OCI-M1 (cell line): ENCODE measurements at places on chromosomes 13 and 19.

GRCh38 chr19:35486268-35486708 is 4.0 kb downstream of the KRTDAP start:
- no peak for DNase-seq

DNA sequence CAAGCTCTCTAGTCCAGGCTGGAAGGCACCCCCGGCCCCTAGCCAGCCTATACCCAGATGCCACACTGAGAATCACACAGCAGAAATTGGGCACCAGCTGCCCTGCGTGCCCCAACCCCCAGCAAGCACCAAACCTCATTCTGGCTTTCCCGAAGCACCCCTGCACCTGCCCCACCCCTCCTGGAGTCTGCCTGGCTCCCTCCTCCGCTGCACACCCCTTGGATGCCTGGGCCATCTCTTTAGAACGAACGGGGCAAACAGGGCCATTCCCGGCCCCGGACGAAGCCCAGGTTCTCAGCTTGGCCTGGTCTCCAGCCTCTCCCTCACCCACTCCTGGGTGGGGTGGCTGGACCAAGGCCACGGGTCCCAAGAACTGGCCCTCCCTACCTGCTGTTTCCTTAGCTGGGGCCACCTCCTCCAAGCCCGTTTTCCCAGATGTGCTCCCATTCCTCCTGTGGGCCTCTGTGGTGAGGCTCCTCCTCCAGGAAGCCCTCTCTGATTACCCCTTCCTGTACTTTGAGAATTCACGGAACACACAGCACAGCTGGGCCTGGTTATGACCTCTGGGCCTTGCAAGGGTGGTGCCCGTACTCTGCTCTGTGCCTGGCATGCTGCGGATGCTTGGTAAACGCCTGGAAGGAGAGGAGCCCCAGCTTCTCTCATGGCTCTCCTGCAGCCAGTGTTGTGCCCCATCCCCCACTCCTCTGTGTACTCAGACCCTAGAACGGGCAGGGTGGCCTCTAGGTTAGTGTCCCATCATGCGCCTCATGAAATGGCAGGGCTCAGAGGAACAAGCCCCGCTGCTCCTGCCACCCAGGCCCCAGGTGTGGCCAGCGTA is 21.4 kb downstream of the CEBPG start:
- no peak for DNase-seq

- DNase-seq = no peak
Observed at GRCh38 chr13:39353988-39354387, 249.0 kb downstream of the LHFPL6 start.

- no peak for DNase-seq
Observed at GRCh38 chr13:110458594-110459365, 102.7 kb downstream of the RAB20 start.

GRCh38 chr13:29593605-29594297 is 1.7 kb downstream of the SLC7A1 start:
- peak; percentile 25 for DNase-seq

DNA sequence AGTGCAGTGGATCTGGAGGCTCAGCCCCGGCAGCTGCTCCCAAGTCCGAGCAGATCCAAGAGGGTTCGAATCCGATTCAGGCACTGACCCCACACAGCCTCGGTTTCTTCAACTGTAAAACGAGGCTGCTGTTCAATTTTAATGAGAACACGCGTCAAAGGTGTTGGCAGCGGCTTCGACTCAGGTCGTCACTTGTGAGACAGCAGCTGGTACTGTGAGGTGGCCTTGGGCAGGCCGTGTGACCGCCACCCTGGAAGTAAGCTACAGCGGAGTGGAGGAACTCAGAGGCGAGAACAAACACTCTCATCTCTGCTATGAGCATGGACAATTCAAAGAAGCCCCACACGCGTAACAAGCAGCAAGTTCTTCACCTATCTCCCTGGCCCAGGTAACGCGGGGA is 9.7 kb downstream of the MAP2K2 start:
- DNase-seq = no peak

DNA sequence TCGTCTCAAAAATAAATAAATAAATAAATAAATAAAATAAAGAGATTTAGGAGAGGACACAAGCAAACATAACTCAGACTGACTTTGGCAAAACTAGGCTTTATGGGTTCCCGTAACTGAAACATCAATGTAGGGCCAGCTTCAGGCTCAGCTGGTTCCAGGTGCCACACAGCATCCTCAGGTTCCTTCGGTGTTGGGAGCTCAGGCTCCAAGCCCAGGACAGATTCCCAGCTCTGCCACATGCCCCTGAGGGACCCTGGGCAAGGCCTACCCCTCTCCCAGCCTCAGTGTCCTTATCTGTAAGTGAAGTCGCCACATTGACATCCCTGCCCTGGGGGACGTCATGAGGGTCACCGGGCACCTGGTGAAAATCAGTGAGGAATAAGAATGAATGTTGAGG is 18.7 kb downstream of the MISP start:
- DNase-seq = no peak

DNA sequence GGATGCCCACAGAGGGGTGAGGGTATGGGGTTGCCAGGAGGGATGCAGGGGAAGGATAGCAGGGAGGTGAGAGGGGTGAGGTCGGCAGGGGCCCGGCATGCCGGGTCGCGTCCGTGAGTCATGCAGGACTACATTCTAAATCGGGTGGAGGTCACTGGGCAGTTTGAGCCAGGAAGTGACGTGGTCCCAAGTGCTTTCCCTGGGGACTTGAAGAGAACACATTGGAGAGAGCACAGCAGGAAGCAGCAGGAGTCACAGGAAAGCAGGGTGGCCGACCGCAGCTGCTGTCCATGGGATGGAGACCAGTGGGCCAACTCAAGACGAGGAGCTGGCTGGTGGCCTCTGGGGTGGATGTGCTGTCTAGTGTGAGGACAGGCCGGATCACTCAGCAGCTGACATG is 92.0 kb upstream of the WASF3 start:
- DNase-seq = no peak

DNA sequence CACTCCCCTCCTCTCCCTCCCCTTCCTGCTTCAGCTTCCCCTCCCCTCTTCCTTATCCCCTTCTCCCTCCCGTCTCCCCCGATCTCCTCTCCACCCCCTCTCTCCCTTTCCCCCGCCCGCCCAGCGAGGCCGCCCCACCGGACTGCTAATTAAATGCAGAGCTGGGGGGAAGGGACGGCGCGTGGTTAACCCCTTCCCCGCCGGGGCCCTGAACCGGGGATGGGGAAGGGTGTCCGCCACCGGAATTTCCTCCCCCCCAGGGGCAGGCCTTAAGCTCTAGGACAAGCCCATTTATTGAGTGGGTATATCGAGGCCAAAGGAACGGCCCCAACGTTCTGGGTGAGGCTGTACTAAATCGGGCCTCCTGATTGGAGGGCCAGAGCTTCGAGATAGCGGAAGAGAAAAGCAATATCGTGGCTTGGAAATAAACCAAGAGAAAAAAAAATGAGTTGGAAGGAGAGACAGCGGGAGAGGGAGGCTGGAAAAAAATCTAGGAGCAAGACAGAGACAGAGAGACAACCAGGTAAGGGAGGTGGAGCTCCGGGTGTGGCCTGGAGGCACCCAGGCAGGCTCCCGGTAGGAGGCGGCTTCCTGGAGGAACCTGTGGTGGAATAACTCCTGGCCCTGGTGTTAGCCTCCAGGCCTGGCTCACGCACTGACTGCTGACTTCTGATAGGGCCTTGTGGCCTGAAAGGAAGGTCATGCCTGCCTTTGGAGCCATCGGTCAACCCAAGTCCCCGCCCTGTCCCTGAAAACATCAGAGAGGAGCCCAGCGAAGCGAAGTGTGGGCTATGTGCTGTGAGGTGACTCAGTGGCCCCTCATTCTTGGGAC is 11.6 kb upstream of the JUND start:
- peak; percentile 95 for DNase-seq

DNA sequence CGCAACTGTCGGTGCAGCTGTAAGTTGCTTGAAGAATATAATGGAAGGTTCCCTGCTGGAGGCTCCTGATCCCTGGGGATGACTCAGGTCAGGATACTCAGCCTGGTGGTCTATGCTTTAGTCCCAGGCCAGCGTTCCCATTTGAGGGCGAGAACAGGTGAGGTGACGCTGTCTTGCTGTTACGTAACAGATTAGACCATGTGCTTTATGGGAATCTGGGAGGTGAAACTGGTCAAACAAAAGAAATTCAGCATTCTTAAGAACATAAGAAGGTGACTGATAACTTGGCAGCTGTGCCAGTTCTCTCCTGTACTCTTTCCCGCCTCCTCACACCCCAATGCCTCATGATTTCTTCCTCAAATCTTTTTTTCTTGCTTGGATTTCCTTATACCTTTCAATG is at the start of gene CXCL17:
CXCL17 (minus strand) TSS at position 114 of the 400 bp plus-strand sequence. CDS start 114 bp downstream, outside the sequence.
- no peak for DNase-seq

GRCh38 chr13:80336776-80337287 is 4.1 kb downstream of the SPRY2 start:
- no peak for DNase-seq

- no peak for DNase-seq
Observed at GRCh38 chr19:977058-977464, 7.1 kb upstream of the WDR18 start.

DNA sequence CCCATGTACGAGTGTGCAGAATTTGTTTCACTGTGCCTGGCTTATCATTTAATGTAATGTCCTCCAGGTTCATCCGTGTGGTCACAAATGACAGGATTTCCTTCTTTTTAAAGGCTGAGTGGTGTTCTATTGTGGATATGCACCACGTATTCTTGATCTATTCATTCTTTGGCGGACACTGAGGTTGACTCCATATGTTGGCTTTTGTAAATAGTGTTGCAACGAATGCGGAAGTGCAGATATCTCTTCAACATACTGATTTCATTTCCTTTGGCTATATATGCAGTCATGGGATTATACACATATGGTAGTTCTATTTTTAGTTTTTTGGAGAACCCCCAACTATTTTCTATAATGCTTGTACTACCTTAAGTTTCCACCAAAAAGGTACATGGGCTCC is 13.0 kb downstream of the OR7A5 start:
- peak; percentile 71 for DNase-seq

DNA sequence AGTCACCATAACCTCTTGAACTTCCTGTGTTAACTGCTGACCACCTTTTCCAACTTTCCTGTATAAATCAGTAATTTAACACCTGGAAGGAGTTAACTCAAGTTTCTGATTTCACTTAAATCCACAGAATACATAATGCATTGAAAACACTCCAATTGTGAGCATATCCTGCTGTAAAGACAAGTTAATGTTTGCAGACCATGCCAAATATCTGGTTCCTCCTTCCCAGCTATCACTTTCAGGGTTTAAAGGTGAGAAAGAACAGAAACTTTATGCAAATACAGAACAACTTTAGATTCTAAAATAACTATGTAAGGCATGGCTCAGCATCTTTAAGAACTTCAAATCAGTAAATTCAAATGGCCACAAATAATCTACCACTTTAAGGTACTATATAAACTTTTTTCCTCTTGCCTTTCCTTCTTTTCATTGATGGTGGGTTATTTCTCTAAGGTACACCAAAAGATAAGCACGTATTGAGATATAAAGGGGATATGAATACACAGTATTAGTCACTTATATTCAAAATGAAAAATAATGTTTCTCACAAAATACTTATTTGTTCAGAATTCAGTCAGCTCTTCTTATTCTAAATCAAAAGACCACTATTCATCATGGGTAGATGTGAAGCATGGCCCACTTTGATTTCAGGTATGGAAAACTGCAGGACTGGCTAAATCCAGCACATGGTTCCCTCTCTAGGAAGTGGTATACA is 6.6 kb upstream of the TPTE2 start:
- DNase-seq = no peak

- no peak for DNase-seq
Observed at GRCh38 chr19:4108767-4109625, 14.9 kb downstream of the MAP2K2 start.

- no peak for DNase-seq
Observed at GRCh38 chr19:18776736-18777135, 14.4 kb downstream of the COMP start.

- no peak for DNase-seq
Observed at GRCh38 chr19:34044021-34044420, 128.3 kb upstream of the LSM14A start.
